Mesothelial cell of epicardium (in vitro differentiated cells): ENCODE measurements at places on chromosomes 5 and 9.

GRCh38 chr5:167281925-167282324 is 1009.5 kb upstream of the WWC1 start:
- no peak overlapping the region for H3K4me3 ChIP-seq
- no peak for DNase-seq
- no peaks in the 10 kb centered on the region for H3K4me1 ChIP-seq
- H3K36me3 ChIP-seq: no peaks in the 10 kb centered on the region

- H3K27ac ChIP-seq: no peak overlapping the region
- H3K36me3 ChIP-seq: no peaks in the 10 kb centered on the region
- DNase-seq: no peak
- peaks cover 29% of the 10 kb centered on the region for H3K4me1 ChIP-seq
- H3K27me3 ChIP-seq: no peaks in the 10 kb centered on the region
- H3K4me3 ChIP-seq: no peak overlapping the region
Observed at GRCh38 chr5:143227301-143227700, 176.2 kb downstream of the NR3C1 start.

DNA sequence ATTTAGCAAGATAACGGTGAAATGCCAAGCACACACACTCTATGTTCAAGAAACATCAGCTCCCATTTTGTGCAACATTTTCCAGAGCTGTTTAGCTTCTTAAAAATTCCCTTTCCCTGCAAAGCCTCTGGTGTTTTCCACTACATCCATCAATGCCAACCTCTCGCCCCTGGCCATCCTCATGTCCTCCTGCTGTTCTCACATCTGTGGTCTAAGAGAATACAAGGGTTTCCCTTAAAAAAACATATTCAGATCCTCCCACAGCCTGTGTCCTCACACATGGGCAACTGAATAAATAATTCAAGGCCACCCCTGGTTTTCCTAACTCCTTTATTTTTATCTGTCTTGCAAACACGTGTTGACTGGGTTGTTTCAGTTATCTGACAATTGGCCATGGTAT is 70.3 kb downstream of the PAPPA start:
- no peaks in the 10 kb centered on the region for H3K36me3 ChIP-seq

- H3K36me3 ChIP-seq: no peaks in the 10 kb centered on the region
- no peak overlapping the region for H3K27ac ChIP-seq
- H3K27me3 ChIP-seq: no peaks in the 10 kb centered on the region
- no peak overlapping the region for H3K4me3 ChIP-seq
- no peak for DNase-seq
Observed at GRCh38 chr5:100790170-100790665, 112.9 kb downstream of the ST8SIA4 start.

DNA sequence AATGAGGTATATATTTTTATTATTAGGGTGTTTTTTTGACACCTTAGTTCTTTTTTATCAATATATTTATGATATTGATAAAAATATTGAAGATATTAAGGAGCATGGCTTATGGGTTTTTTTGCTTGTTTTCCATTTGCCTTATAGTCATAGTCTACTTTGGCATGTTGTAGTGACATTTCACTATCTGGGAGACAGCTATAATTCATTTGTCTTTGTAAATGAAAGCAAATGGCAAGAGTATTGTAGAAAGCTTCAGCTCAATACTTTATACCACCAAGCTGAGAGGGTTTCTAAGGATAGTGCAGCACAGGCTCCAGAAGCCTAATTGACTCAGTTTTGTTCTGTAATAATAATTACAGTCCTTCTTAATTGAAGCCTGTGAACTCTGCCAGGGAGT is 1182.3 kb downstream of the EFNA5 start:
- H3K4me1 ChIP-seq: peaks cover 16% of the 10 kb centered on the region
- no peak overlapping the region for H3K4me3 ChIP-seq
- no peak for DNase-seq
